ENCODE measurements at places on chromosomes 4 and X.

DNA sequence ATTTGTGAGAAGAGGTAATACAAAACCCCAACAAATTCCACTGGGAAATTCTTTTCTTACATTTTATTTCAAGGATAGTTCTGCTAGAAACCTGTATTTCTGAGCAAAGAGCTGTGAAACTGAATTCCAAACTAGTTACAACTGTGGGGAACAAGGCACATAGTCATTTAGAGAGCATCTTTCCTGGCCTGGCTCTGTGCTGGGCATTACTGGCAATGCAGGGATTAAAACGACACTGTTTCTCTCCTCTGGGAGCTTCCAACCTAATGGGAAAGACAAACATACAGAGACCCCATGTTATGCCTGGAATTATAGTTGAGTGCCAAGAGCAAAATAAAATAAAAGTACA, 36.5 kb downstream of the SUPT20HL1 start:
- no peak for DNase-seq

- DNase-seq = no peak
Measured at GRCh38 chrX:3950373-3950772, 236.9 kb upstream of the PRKX start.

- DNase-seq = no peak
Measured at GRCh38 chr4:25370242-25370641, 6.8 kb upstream of the ANAPC4 start.

GRCh38 chrX:43175434-43175833, 397.5 kb upstream of the PPP1R2C start:
- no peak for DNase-seq

DNA sequence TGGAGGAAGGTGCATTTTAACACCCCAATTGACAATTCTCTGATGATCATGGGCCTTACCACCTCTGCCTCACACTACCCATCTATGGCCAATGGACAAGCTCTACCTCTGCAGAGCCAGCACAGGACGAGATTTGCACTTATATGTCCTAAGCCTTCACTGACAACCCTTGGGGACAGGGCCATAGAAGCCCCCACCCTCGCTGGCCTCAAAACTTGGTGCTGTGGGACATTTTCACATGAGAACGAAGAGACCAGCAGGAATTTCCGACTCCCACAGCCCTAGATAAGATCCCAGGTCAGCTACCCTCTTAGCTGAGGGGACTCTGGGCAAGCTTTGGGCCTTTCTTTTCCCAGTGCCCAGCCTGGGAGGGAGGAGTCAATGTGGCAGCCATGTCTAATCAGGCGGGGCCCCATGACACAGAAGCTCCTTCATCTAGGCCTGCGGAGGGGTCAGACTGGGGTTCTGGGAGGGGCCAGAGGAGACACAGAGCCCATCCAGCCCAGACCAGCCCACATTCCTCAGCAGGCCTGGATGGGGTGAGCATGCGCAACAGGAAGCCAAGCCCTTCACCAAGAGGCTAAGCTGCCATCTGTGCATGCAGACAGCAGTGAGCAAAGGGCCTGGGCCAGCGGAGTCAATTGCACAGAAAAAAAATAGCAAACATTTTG, 12.1 kb downstream of the PJA1 start:
- DNase-seq = no peak

DNA sequence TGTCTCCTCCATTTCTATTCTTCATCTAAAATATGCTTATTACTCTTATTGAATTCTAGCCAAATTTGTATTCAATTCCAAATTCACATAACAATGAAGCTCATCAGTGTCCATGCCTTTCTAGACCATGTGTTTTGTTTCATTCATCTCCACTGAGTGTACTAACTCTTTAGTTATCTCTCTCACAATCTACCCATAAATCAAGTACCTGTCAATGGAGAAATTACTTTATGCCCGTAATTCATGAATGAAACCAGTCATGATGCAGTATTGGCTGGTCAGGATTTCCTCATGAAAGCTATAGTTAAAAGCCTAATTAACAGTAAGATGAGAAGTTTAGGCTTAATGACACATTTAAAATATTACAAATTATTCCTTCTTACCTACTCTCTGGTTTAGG, 12.2 kb upstream of the TMPRSS11F start:
- DNase-seq = no peak

- DNase-seq = no peak
Measured at GRCh38 chr4:8296491-8296890, 26.9 kb downstream of the HTRA3 start.

- DNase-seq = no peak
Measured at GRCh38 chr4:28373191-28373590, 1512.5 kb downstream of the STIM2 start.

DNA sequence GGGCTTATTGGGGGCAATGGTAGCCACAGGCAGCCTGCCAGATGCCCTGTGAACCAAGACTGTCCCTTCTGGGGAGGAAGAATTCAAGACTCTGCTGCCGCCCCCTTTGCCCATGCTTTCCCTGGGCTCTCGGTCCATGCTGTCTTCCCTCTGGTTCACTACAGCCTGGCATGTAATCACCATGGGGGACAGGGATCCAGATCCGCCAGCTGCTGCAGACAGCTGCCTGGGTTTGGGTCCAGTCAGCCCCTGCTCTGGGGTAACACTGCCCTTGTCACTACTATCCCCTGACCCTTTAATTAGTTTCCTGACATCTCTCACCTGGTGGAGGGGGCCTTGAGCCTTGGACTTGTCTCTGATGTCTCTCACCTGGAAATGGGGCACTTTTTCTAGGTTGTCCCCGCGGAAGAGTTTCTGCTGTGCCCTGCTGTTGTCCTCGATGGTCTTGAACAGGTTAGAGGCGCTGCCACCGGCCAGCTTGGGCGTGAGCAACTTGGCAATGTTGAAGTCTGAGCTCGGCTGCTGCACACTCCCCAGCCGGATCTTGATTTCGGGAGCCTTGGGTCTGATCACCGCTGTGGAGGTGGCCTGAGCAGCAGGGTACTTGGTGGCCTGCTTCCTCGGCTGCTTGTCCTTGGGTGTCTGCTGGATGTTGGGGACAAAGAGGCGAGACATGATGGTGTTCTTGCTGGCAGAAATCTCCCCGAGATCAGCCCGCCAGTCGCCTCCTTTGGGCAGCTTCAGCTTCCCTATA, 6.4 kb downstream of the C4orf54 start:
- DNase-seq = no peak

DNA sequence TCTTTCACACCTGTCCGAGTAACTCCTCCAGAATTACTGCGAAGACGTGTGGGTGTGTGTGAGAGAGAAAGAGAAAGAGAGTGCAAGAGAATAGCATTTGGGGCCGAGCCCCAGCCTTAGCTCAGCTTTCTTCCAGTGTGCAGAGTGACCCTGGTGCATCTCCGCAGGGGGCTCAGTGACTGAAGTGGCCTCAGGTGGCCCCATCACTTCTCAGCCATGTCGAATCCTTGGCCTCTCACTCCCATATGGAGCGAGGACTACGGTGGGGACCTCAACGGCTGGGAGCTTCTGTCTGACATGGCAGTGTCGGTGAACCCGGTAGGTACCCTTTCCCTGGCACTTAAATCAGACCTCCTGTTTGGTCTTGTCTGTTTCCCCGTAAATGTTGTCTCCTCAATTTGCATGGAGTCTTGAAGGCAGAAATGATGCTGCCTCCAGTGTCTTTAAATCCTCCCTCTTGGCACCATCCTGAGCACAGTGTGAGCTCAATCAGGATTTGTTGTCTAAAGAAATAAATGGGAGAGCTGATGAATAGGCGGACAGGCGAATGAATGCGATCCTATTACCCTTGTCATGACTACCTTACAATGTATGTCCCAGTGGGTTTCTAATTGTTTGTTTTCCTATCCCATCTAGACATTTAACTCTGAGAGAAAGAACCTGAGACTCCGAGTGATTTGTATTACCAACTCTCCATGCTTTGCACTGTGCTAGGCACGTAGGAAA, 305.9 kb downstream of the AFF2 start:
- no peak for DNase-seq

DNA sequence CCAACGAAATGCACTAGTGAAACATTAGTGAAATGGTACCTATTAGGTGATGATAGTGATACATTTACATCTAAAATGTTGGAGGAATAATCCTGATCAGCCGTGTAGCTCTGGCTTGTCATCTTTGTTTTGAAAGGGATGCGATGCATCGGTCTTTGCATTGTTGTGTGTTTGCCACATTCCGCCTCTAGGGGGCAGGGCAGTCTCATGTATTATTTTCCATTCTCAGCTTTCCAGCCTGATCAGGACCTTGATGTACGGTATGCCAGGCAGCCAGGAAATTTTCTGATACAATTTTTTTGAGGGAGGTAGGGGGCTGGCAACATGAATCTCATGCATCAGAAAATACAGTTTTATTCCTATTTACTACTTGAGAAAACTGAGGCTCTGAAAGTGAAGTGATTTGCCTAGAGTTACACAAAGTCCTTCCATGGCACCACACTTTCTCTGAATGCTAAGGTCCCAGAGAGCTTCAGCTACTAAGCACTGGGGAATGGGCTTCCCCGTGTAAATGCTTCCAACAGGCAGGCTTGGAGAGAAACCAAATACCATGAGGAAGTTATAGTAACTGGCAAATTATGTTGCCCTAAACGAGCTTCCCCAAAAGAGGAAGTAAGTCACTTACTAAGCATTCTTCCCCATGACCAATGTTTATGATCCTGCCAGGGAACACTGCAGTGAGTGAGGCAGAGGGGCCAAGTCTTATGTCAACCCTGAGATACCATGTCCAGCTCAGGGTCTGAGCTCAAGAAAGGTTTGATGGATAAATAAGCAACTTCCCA, 31.8 kb upstream of the IQSEC2 start:
- no peak for DNase-seq

GRCh38 chr4:54229631-54230483, 764 bp downstream of the PDGFRA start:
- no peak for DNase-seq

GRCh38 chrX:38138900-38139299, 81.8 kb downstream of the SRPX start:
- no peak for DNase-seq

GRCh38 chrX:72037601-72038000, 94.1 kb downstream of the RTL5 start:
- DNase-seq = no peak

DNA sequence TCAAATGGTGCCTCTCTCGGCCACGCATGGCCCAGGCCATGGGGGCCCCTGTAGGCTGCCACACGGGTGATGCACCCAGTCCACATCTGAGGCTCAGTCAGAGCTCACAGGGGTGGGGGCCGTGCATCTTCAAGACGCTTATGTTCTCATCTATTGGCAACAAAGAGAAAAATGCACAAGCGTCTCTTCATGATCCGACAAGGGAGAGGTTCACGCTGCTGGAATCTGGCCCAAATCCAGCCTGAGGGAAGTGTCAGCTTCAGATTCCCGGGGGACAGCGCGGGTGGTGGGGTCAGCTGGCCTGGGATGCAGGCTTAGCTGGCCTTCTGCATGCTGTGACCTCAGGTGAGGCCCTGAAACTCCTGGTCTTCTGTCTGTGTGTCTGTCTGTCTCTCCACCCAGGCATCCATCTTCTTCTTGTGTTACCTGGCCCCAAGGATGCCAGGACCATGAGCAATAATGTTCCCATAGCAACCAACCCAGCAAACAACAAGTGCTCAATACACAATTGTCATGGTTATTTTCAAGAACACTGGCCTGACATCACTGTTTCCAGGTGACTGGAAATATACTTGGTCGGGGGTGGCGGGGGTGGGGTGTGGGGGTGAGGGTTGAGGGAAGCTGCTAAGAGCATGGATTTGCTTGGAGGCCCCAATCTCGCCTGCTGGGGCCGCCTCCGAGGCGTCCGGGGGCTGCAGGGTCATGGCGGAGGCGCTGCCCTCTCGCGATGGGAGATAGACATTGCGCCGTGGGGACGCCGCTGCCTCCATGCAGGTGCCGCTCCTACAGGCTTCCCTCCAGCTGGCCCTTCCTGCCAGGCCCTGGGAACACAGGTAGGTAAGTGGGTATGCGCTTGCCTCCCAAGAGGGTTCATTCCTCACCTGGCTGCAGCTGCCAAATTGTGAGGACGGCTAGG, 48.3 kb downstream of the ABLIM2 start:
- no peak for DNase-seq

DNA sequence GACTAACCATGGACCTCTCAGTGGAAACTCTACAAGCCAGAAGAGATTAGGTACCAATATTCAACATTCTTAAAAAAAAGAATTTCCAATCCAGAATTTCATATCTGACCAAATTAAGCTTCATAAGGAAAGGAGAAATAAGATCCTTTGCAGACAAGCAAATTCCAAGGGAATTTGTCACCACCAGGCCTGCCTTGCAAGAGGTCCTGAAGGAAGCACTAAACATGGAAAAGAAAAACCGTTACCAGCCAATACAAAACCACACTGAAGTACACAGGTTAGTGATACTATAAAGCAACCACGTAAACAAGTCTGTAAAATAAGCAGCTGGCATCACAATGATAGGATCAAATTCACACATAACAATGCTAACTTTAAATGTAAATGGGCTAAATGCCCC, 156.6 kb downstream of the FAM13A start:
- DNase-seq = no peak

GRCh38 chr4:181877329-181877848, 365.8 kb upstream of the TENM3 start:
- DNase-seq = no peak

GRCh38 chr4:58809948-58810347, 1699.8 kb upstream of the IGFBP7 start:
- no peak for DNase-seq

DNA sequence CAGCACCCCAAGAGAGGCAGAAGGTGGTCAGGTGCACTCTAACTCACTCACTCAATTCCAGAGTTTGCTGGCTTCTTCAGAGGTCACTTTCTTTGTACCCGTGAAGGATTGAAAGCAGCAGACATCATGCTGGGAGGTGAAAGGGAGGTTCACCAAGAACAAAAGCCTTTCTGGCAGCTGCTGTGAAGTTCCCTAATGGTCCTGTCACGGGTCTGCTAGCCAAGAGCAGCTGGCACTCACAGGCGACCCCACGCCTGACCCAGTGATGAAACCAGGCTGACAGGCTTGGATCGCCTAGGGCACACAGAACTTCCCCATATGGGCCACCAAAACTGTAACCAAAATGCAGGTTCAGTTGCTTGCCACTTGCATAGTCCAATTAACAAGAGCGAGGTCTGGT, 11.8 kb downstream of the NUDT11 start:
- no peak for DNase-seq

DNA sequence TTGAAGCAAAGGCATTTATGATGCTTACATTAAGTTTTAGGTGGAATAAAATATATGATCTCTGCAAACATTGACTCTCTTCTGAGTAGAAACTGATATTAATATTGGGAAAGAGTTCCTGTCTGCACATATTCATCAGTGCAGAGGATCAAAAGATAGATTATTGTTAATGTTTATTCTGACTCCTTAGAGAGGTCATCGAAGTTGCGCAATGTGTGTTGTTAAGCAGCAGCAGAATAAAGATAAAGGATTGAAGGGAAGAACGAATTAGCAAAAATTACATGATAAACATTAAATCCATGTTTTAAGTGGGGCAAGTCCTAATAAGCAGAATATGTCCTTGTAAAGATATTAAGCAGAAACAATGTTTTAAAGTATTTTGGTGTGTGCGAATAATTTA, 72.6 kb upstream of the MBNL3 start:
- no peak for DNase-seq

DNA sequence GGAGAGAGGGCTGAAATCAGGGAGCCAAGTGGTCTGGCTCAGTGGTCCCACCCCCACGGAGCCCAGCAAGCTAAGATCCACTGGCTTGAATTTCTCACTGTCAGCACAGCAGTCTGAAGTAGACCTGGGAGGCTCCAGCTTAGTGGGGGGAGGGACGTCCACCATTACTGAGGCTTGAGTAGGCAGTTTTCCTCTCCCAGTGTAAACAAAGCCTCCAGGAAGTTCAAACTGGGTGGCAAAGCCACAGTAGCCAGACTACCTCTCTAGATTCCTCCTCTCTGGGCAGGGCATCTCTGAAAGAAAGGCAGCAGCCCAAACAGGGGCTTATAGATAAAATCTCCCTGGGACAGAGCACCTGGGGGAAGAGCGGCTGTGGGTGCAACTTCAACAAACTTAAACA, 88.1 kb downstream of the NPFFR2 start:
- no peak for DNase-seq

- no peak for DNase-seq
Measured at GRCh38 chr4:42703813-42704212, 46.9 kb upstream of the ATP8A1 start.

Measured in cortex of kidney (tissue), 1 donor.